Naive B cell (primary cell): ENCODE measurements at places on chromosomes 6 and 20. TPM values are rescaled to one million over a fixed set of nuclear protein-coding genes. Genes with fewer than 3 reads are reported as not detected.

GRCh38 chr6:16251706-16252105, 13.3 kb downstream of the GMPR start:
- no peaks in the 10 kb centered on the region for H3K36me3 ChIP-seq
- H3K4me3 ChIP-seq, result no peak overlapping the region
- DNase-seq, result no peak

- no peak overlapping the region for H3K4me3 ChIP-seq
- H3K4me1 ChIP-seq, result peaks cover 4% of the 10 kb centered on the region
- H3K36me3 ChIP-seq, result no peaks in the 10 kb centered on the region
- DNase-seq, result peak; percentile 47
These were observed 90.5 kb downstream of the SYNJ2 start for GRCh38 chr6:158072083-158072721.

The DPPA5 gene
- polyA plus RNA-seq, result not detected

GRCh38 chr6:119845161-119845560, 495.6 kb upstream of the MAN1A1 start:
- no peaks in the 10 kb centered on the region for H3K4me1 ChIP-seq
- H3K4me3 ChIP-seq, result no peak overlapping the region
- no peak for DNase-seq
- H3K27me3 ChIP-seq, result no peaks in the 10 kb centered on the region
- H3K27ac ChIP-seq, result no peak overlapping the region

GRCh38 chr6:142698751-142699150, 246.2 kb downstream of the HIVEP2 start:
- H3K27me3 ChIP-seq, result no peaks in the 10 kb centered on the region
- H3K27ac ChIP-seq, result peak overlapping the region; percentile 86
- H3K36me3 ChIP-seq, result no peaks in the 10 kb centered on the region

The CALHM4 gene
- 0.32 TPM for polyA plus RNA-seq

The MMP24 gene
- polyA plus RNA-seq, result 0.08 TPM

DNA sequence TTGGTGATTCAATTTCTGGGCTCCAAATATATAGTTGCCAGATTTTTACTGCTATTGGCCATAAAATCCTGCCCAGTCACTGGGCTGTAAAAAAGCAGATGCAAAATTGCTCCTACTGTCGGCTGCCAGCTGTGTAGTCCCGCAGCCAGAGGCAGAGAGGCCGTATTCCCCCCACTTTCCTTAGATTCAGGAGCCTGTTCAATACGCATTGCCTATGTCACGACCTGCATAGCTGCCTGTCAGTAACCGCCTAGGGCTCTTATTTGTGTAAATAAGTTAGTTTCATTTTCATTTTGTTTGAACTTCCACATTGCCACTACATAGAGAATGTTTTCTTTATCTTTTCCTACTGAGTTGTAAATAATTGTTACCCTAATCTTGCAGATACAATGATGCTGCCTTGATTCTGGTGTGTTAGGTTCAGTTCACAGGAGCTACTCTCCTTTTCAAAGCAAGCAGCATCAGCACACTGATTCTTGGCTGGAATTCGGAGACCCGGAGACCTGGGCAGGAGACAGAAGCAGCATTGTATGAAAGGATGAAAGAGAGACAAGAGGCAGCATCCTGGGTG, 46.0 kb upstream of the UST start:
- H3K27ac ChIP-seq, result no peak overlapping the region
- DNase-seq, result peak; percentile 14
- H3K36me3 ChIP-seq, result no peaks in the 10 kb centered on the region
- peak overlapping the region; percentile 84 for H3K4me3 ChIP-seq
- H3K4me1 ChIP-seq, result peaks cover 17% of the 10 kb centered on the region
- no peaks in the 10 kb centered on the region for H3K27me3 ChIP-seq

- H3K4me3 ChIP-seq, result no peak overlapping the region
- H3K4me1 ChIP-seq, result no peaks in the 10 kb centered on the region
- no peak for DNase-seq
- H3K27me3 ChIP-seq, result peaks cover 29% of the 10 kb centered on the region
- peaks cover 5% of the 10 kb centered on the region for H3K36me3 ChIP-seq
These were observed 14.9 kb upstream of the KCNB1 start for GRCh38 chr20:49497398-49497669.

The ADAM33 gene
- polyA plus RNA-seq, result not detected

The TSBP1 gene
- not detected for polyA plus RNA-seq

DNA sequence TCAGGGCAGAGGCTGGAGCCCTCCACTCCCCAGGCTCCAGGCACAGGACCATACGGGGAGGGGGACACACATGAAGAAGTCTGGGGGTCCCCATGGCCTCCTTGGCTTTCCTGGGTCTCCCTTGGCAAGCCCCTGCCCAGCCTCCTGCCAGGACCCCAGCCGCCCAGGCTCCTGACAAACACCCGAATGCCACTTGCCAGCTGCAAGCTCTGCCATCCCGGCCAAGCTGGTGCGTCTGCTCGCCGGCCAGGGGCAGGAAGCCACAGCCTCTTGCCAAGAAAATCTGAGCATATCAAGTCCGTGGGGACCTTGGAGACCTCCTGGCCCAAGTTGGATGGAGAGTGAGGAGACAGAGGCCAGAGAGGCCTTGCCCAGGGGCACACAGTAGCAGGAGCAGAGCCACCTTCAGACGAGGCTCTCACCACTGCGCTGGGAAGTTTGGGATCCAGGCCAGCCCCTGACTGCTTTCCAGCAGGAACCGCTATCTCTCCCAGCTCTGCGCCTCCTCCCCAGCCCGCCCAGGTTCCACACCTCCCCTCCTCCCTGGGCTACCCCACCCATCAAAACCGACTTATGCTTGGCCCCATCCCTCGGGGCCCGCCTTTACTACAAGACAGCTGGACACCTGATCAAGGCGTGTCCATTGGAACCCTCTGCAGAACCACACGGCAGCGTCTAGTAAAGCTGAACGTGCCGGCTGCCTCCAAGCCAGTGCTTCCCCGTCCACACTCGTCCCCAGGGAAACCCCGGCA, 80.2 kb downstream of the GRM4 start:
- DNase-seq, result no peak
- H3K4me3 ChIP-seq, result no peak overlapping the region
- H3K4me1 ChIP-seq, result no peaks in the 10 kb centered on the region
- peaks cover 22% of the 10 kb centered on the region for H3K27me3 ChIP-seq
- H3K27ac ChIP-seq, result no peak overlapping the region
- H3K36me3 ChIP-seq, result no peaks in the 10 kb centered on the region

DNA sequence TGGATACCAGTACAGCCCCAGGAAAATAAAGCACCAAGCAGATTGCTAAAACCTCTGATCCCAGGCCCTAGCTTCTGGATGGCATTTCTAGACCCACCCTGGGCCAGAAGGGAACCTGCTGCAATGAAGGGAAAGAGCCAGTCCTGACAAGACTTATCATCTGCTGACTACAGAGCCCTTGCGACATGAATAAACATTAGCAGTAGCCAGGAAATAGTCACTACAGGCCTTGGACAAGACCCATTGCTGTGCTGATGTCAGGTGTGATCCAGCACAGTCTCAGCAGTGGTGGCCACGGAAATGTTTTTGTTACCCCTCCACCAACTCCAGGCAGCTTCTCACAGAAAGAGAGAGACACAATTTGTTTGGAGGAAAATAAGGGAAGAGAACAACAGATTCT, 399.3 kb downstream of the HAO1 start:
- no peak overlapping the region for H3K27ac ChIP-seq
- DNase-seq, result no peak
- H3K36me3 ChIP-seq, result no peaks in the 10 kb centered on the region
- no peaks in the 10 kb centered on the region for H3K4me1 ChIP-seq
- H3K27me3 ChIP-seq, result no peaks in the 10 kb centered on the region

DNA sequence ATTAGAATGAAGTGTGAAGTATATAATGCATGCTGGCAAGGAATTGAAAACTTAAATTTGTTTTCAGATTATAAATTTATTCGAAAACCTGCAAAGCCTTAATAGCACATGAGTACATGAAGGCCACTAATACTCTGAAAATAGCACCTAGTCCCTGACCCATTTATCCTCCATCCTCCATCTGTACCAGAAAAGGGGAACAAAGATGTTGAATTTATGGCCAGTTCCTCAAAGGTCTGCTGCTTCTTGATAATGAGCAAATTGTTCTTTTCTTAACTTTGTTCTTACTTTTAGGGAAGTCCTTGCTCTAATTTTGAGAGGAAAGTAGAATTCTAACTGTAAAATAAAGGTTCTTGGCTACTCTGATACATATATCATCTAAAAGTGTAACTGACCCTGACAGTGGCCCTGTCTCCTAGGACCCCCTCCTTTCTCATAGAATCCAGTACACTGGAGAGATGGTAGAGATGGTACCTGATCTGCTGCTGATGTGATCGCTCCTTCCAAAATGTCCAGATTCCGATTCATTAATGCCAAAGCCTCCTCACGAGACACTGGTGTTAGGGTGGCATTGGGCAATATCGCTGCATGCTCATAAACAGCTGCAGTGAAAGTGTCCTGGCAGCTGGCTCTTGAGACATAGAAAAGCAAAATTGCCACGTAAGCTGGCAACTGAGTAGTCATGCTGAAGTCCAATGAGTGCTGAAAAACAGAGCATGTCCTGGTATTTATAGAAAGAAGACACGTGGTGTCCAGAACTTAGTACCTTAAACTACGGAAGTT, at the start of gene VNN1:
Gene VNN1, minus strand, starts transcription at position 704 of the 783 bp plus-strand sequence. Its CDS starts 20 bp downstream, at position 684.
- no peaks in the 10 kb centered on the region for H3K36me3 ChIP-seq
- H3K4me3 ChIP-seq, result peak within 1 kb of the TSS; percentile 0
- H3K27me3 ChIP-seq, result no peaks in the 10 kb centered on the region

The KPNA5 gene
- polyA plus RNA-seq, result 16.8 TPM

DNA sequence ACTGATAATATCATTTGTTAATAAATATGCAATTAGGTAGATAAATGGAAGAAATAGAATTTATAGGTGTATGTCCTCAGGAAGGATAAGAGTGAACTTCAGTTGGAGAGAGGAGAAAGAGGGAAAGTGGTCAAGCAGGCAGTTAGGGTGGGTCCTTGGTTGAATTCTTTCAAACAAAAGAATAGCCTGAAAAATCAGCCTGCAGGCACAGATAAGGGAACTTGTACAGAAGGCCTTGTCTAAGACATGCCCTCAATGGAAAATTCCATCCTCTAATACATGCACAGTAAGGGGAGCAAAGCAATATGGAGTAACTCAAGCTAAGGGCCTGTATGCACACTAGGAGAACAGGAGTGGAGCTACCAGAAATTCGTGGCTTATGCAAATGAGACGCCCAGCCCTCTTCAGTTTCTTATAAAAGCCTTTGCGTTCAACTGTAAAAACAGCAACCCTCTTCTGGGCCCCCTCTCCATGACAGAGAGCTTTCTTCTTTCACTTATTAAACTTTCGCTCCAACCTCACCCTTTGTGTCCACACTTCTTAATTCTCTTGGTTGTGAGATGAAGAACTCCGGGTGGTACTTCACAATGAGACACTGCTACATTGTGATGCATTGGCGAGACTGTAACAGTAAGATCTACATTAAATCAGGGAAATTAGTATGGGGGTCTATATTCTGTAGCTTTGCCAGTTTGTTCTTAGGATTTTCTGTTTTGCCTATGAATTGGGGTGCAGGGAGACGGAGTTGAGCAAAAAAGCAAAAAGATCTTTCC, 147.0 kb downstream of the HS3ST5 start:
- no peak overlapping the region for H3K4me3 ChIP-seq
- H3K27ac ChIP-seq, result peak overlapping the region; percentile 20
- no peaks in the 10 kb centered on the region for H3K36me3 ChIP-seq
- DNase-seq, result no peak

The TRPC4AP gene
- 52.8 TPM for polyA plus RNA-seq

DNA sequence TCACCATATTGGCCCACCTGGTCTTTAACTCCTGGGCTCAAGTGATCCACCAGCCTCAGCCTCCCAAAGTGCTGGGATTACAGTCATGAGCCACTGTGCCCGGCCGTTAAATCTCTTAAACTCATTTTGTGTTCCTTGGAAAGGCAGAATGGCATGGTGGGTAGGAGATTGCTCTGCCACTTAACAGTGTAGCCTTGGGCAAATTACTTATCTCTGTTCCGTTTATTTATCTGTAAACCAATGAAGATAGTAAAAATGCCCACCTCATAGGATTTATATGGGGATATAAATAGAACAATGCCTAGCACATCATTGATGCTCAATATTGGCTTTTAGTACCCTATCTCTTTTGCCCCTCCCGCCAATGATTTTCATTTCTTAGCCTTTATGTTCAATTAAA, 7.2 kb upstream of the PIM1 start:
- no peaks in the 10 kb centered on the region for H3K36me3 ChIP-seq
- peaks cover 22% of the 10 kb centered on the region for H3K4me1 ChIP-seq
- no peak for DNase-seq
- H3K27ac ChIP-seq, result no peak overlapping the region
- H3K4me3 ChIP-seq, result peak overlapping the region; percentile 7

DNA sequence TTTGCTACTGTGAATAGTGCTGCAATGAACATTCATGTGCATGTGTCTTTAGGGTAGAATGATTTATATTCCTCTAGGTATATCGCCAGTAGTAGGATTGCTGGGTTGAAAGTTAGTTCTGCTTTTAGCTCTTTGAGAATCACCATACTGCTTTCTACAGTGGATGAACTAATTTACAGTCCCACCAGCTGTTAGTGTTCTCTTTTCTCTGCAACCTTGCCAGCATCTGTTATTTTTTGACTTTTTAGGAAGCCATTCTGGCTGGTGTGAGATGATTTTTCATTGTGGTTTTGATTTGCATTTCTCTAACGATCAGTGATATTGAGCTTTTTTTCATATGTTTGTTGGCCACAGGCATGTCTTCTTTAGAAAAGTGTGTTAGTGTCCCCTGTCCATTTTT, 40.0 kb downstream of the PLG start:
- DNase-seq, result peak; percentile 34
- no peak overlapping the region for H3K4me3 ChIP-seq
- H3K36me3 ChIP-seq, result no peaks in the 10 kb centered on the region
- H3K27ac ChIP-seq, result peak overlapping the region; percentile 80

DNA sequence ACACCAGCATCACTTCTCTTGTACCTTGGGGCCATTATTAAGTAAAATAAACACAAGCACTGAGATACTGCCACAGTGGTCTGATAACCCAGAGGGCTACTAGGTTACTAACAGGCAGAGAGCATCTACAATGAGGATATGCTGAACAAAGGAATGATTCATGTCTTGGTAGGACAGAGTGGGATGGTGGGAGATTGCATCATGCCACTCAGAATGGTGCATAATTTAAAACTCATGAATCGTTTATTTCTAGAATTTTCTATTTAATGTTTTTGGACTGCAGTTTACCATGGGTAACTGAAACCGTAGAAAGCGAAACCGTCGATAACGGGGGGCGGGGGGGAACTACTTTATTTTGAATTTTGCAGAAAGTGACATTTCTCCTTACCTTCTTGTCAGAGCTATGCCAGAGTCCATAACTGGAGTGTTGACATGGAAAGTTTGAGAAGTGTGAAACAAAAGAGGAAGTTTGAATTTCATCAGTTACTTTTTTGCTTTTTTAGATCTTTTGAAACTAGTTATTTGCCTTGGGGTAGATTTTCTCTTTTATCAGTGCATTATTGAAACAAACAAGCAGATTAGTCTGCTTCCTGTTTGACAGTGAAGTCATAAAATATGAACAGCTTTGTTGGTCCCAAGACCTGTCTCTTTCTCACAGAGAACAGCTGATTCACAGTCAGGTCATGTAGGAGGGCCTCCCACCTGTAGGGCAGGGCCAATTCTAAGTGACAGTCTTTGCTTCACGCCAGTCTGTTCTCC, 124.9 kb downstream of the KLHL32 start:
- peak; percentile 31 for DNase-seq
- H3K27me3 ChIP-seq, result no peaks in the 10 kb centered on the region
- H3K4me3 ChIP-seq, result peak overlapping the region; percentile 49
- H3K27ac ChIP-seq, result peak overlapping the region; percentile 80
- H3K4me1 ChIP-seq, result peaks cover 23% of the 10 kb centered on the region

The WFDC5 gene
- not detected for polyA plus RNA-seq
